ENCODE measurements at places on chromosomes 6 and 20.
A peak's percentile ranks its signal among the peaks of the same experiment; 100 is the strongest.

- DNase-seq = no peak
These were observed 638 bp downstream of the MDN1 start for GRCh38 chr6:89818977-89819335.

DNA sequence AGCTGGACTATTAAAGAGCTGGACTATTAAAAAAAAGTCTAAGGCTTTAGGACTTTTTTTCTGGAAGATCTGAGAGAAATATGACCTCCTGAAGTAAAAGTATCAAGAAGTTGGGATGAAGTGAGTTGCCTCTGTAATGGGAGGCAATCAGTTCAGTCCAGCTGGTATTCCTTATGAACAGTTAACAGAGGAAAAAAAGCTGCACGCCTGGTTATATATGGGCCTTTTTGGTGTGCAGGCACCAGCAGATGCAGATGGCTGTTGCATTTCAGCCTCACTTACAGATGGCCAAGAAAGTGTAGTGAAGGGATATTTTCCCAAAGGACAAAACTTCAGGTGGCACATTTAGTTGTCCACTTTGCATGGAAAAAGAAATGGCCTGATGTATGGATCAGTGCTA, 70.3 kb upstream of the ELOVL5 start:
- DNase-seq = no peak

DNA sequence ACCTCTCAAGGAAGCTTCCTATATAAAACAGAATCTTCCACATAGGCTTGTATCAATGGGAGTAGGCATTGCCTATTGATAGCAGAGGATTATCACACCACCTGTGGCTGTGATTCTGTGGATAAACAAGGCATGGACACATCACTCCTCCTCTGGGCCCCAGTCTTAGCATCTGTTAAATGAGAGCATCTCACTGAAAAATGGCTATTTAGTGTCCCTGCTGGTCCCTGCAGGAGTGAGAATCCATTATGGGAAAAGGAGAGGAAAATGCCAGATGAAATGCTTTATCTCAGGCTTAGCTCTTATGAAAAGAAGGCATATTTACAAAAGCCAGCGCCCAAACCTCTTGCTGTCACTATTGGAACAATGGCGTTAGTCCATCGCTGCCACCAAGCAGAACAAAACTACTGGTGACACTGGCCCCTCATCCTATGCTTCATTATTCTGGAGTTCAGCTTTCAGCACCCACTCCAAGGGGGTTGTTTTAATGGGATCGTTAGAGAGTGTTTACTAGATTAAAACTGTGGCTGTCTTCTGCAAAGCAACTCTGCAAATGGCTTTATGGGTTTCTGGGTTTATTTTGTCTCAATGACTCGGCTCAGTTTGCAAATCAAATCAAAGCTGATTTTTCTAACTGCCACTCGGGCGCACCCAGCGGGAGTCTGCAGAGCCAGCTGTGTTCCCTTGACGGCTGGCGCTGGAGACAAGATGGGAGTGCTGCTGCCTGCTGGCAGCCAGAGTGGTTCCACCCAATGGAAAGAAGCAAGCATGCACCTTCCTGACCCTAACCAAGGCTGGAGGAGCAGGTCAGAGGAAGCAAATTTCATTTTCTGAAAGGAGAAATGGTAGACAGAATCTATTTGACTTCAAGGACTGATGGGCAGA, 658.8 kb upstream of the CHD6 start:
- DNase-seq = peak; percentile 100

GRCh38 chr6:25174678-25175077, 104.5 kb upstream of the CARMIL1 start:
- DNase-seq = no peak

DNA sequence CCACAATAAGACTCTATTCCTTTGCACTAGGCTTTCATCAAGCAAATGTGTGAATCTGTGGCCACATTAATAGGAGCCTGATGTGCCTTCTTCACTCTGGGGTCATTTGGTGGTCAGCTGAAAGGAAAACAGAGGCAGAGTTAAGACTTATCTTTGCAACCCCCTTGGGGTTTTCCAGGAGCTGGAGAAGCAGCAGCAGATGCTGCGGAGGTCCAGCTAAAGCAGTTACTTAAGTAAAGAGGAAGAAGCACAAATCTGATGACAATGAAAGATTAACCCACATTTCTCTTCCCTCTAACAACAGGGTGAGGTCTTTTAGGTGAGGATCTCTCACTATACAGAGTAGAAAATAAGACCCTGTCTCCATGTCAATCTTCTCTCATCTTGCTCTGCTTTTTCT, 45.4 kb upstream of the QKI start:
- no peak for DNase-seq

DNA sequence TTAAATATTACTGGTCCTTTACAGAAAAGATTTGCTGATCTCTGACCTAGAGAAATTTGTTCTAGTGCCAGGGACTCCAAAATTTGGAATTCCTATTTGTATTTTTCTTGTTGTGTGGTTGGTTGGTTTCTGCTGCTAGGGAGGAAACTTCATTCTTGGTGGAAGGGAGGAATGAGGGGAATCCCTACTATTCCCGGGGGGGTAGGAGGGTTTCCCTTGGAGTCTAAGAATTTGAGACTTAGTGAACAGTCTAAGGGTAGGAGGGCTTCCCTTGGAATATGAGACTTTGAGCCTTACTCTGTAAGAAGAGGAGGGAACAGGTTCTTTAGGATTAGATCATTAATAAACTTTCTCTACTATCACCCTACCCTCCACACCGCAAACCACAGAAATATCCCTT, 67.1 kb upstream of the ADGRF1 start:
- no peak for DNase-seq

DNA sequence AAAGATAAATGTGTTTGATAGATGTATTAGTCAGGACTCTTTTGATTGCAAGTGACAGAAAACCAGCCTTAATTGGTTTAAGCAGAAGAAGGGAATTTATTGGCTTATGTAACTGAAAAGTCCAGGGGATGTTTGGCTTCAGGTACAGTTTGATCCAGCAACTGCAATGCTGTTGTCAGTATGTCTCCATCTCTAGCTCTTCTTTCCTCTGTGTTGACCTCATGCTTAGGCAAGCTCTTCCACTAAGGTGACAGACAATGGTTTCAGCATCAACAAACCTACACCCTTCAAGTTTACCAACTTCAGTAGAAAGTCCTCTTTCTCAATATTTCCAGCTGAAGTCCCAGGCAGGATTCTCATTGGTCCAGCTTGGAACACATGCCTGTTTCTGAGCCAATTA, 28.1 kb upstream of the ARFGEF2 start:
- no peak for DNase-seq

DNA sequence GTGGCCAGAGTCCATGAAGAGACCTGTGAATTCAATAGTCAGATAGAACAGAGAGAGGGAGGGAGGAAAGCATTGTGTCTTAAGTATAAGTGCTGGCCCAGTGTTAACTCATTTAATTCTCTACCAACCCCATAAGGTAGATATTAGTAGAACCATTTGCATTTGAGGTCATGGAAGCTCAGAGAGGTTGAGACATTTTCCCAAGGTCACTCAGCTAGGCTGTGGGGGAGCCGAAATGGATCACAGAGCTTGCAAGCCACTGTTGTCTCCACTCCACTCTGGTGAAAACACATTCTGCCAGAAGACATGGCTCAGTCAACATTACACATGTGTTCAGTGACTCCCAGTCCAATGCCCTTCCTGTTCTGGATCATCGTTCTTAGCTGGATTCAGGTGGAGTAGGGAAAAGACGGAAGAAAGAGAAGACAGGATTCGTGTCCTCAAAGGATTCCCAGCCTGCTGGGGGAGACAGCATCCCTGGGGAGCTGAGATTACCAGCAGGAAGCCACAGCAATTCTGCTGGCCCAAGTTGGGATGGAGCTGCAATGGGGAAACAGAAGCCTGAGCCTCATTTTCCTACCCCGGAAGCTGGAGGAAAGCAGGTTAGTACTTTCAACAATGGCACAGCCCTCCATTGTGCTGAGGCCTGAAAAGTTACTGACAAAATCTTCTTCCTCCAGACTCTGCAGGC, 27.0 kb upstream of the MDGA1 start:
- no peak for DNase-seq

DNA sequence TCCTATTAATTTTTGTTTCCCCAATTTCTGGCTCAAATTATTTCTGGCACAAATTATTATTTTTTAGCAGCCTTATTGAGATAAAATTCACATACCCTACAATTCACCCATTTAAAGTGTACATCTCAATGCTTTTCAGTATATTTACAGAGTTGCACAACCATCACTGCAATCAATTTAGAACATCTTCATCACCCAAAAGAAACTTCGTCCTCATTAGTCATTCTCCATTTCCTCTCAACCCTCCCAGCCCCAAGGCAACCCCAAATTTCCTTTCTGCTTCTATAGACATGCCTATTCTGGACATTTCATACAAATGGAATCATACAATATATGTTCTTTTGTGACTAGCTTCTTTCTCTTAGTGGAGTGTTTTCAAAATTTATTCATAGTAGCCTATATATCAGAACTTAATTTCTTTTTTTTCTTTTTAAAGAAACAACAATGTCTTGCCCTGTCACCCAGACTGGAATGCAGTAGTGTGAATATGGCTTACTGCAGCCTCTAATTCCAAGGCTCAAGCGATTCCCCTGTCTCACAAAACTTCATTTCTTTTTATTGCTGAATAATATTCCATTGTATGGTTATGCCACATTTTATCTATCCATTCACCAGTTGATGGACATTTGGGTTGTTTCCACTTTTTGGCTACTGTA, 84.5 kb downstream of the DNAH8 start:
- no peak for DNase-seq

DNA sequence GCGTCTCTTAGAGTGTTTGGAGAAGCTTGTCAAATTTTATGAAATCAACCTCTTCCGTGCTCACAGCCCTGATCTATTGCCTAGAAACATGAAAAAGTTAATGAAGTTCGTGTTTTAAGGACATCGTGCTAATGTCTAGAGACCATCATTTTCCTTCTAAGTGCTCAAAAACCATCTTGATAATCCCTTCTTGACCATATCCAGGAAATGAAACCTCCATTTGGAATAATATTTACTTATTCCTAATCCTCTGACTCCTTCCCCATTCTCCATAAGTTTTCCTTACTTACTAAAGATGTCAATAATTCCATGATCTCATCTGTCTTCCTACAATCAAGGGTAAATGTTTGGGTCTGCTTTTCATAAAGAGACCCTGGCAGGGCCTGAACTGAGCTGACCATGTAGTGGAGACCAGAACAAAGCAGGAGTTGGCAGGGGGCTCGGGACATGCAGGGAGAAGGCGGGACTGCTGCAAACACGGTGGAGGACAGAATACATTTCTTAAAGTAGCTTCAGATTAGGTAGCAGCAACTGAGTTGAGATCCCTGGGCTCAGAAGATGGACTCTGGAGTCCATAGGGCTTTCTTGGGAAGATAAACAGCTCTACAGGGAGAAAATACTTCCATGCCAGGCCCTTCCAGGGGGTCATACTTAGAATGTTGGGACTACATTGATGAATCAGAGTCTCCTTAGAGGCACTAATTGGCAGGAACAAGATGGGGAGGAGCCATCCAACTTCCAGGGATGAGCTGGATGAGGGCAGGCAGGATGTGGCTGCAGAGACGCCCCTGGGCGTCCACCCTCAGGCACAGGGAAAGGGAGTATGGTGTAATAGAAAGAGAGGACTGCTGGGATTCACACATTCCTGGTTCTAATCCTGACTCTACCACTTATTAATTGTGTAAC, 100.7 kb downstream of the RIN2 start:
- DNase-seq = no peak

- DNase-seq = no peak
These were observed 67.8 kb upstream of the EDN3 start for GRCh38 chr20:59232618-59233017.

GRCh38 chr6:81937296-81937937, 184.9 kb upstream of the TENT5A start:
- no peak for DNase-seq
